ENCODE measurements at places on chromosomes 5 and 9.

DNA sequence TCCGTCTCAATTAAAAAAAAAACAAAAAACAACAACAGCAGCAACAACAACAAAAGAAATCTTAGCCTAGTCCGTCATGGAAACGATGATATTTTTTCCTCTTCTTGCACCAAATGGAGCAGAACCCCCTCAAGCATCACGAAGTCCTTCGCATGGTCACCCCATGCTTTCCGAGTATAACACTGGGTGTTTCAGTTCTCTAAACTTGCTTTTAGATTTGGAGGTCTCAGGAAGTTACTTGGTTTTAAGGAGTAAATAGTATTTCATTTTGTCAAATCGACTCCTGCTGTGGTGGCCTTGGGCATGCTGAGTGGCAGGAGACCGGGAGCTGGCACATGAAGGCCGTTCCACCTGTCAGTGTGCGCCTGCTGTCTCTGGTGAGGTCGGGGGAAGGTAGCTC, 118.5 kb upstream of the CACNA1B start:
- DNase-seq: no peak

GRCh38 chr9:133711428-133712220, 26.5 kb downstream of the SARDH start:
- no peak for DNase-seq

DNA sequence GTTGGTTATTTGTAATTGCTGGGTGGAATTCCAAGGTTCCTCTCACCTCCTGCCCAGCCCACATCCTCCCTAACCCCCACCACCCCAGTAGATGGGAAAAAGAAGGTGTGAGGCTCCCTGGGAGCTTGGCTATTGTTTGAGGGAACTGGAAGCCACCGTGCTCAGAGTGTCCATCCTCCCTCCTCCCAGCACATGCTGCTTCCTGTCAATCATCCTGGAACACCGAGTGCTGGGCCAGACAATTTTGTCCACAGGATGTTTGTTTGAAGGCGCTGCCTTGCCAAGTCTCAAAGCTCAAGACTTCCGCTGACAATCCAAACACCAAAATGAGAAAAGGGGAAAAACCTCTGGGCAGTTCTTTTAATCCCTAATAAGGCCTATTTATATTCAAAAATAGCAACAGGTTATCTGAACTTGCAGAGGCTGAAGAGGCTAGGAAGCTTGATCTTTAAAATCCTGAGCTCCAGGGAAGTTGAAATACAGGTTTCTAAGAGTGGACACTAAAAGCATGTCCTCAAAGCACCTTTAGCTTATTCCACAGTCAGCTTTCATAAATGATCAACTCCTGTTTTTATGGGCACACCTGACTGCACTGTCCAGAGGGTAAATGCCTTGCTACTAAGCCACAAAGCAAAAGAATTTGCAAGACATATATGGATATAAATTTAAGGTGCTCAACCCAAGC, 286.7 kb downstream of the NFIB start:
- no peak for DNase-seq

- DNase-seq: no peak
These were observed 7.2 kb upstream of the SLC31A2 start for GRCh38 chr9:113143432-113144227.

- DNase-seq: peak; percentile 89
These were observed 35.0 kb downstream of the RANBP17 start for GRCh38 chr5:170896779-170897178.

DNA sequence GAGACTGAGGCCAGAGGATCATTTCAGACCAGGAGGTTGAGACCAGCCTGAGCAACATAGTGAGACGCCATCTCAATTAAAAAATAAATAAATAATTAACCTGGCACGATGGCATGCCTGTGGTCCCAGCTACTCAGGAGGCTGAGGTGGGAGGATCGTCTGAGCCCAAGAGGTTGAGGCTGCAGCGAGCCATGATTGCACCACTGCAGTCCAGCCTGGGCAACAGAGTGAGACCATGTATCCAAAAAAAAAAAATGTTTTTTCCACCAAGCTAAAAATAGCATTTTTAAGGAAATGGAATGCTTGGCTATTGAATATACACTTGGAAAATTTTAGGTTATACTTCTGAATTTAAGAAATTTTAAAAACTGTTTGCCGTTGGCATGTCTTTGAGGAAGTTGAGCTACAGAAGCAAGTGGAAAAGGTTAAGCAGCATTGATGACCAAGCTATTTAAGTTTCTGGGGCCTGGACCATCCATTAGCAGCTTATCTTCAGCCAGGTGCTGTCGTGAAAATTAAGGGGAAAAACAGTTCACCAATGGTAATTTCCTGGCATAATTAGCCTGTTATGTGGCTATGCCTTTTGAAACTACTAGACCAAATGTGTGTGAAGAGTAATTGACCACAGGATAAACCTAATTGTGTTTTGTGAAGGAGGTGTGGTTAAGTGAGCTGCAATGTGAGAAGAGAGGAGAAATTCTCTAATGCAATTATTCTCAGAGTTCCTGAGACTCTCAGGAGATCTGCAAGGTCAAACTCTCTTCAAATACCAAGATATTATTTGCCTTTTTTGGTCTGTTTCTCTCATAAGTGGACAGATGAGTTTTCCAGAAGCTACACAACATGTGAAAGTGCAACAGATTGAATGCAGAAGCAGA, 21.0 kb downstream of the F2R start:
- no peak for DNase-seq

DNA sequence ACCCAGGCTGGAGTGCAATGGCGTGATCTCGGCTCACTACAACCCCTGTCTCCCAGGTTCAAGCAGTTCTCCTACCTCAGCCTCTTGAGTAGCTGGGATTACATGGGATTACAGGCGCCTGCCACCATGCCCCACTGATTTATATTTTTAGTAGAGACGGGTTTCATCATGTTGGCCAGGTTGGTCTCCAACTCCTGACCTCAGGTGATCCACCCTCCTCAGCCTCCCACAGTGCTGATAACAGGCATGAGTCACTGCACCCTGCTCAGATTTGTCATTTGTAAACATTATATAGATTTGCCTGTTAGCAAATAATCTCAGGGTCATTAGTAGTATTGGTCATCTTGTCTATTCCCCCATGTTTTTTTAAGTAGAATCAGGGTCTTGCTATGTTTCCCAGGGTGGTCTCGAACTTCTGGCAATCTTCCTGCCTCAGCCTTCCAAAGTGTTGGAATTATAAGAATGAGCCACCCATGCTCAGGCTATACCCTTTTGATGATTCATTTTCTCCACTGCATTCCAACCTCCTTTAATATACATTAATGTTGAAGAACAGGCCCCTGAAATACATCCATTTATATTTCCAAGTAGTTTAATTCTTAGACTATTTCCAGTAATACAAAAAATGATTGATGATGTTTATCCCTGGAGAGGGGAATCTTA, 17.3 kb downstream of the CENPH start:
- DNase-seq: no peak

GRCh38 chr5:119541716-119542115, 87.6 kb upstream of the FAM170A start:
- no peak for DNase-seq

DNA sequence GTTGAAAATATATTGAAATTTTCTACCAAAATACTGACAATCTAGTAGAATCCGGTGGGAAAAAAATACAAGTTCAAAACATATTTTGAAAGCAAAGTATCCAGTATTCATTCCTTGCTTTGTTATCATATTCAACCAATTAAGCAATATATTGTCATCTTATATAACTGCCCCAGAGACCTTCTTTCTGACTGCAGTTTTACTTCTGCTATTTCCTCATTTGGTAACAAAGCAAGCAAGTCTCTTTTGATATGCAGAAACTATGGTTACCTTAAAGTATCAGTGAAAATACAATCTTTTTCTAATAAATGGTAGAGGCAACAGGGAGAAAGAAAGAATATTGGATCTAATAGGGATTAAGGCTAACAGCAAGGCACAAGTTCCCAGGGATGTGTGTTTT, 663.7 kb upstream of the MEF2C start:
- DNase-seq: no peak

DNA sequence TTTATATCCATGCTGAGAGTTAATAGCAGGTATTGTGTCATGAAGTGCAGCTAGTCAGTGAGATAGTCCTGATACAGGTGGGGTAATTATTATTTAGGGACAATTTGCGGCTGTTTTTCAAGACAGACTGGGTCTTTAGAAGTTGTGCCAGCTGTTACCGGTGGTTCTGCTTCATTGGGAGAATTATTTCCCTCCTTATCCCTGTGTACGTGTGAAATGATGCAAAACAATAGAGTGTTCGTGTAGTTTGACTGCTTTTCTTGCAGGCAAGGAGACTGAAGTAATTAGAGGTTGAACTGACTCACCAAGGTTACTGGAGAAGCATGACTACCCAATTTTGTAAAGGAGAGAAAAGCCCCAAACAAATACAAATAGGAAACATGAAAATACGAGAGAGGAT, 101.7 kb downstream of the ARRDC3 start:
- DNase-seq: no peak

GRCh38 chr5:1212271-1212670, 10.9 kb downstream of the SLC6A19 start:
- DNase-seq: no peak

Measured in GM23338 (cell line).